ENCODE measurements at places on chromosomes 7 and 10.
A peak's percentile ranks its signal among the peaks of the same experiment; 100 is the strongest.

- no peak for DNase-seq
Measured at GRCh38 chr10:110510730-110511129, 13.0 kb downstream of the DUSP5 start.

- DNase-seq: no peak
Measured at GRCh38 chr10:2659660-2660209, 407.6 kb upstream of the PFKP start.

DNA sequence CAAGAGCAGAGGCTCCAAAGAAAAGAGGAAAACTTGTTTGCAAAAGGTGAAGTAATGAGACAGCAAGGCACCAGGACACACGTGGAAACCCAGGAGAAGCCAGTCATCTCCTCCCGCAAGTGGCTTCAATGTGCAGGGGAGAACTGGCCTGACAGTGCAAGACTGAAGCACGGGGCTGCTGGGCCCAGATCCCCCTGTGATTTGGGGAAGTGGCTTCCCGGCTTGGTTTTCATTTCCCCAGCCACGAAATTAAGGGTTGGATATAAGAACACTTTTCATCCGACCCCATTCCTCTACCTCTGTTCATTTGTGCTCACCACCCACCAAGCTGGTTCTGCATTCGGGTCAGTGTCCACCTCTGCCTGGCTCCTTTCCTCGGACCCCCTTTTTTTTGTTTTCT lies 306.4 kb downstream of the FGFR2 start:
- DNase-seq: no peak

DNA sequence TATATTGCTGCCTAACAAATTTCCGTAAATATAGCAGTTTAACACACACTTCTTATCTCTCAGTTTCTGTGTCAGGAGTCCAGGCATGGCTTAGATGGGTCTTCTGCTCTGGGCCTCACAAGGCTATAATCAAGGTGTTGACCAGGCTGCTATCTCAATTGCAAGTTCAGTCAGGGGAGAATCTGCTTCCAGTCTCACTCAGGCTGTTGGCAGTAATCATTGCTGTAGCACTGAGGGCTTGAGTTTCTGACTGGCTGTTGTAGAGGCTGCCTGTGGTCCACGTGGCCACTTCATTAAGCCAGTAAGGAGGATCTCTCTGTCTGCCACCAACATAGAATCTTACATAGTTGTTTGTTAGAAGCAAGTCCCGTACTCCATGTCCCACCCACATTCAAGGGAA lies 138.4 kb downstream of the ST7 start:
- no peak for DNase-seq

DNA sequence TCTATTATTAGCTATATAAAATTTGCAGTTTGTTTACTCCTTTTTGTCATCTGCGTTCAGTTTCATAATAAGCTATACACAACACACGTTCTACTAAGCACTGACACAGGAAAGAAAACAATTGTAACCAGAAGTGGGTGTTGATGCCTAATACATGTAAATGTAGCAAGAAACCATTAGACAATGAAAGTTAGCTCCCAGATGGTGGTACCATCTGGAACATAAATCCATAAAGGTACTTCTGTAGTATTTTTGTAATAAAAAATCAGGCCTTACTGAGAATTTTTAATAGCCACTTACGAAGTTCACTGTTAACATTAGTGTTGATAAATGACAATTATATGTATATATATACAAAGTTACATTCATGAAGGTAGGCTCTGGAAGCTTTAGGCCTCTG lies 194.7 kb downstream of the KCND2 start:
- no peak for DNase-seq

GRCh38 chr10:6037422-6037821 lies 24.7 kb downstream of the IL2RA start:
- no peak for DNase-seq

DNA sequence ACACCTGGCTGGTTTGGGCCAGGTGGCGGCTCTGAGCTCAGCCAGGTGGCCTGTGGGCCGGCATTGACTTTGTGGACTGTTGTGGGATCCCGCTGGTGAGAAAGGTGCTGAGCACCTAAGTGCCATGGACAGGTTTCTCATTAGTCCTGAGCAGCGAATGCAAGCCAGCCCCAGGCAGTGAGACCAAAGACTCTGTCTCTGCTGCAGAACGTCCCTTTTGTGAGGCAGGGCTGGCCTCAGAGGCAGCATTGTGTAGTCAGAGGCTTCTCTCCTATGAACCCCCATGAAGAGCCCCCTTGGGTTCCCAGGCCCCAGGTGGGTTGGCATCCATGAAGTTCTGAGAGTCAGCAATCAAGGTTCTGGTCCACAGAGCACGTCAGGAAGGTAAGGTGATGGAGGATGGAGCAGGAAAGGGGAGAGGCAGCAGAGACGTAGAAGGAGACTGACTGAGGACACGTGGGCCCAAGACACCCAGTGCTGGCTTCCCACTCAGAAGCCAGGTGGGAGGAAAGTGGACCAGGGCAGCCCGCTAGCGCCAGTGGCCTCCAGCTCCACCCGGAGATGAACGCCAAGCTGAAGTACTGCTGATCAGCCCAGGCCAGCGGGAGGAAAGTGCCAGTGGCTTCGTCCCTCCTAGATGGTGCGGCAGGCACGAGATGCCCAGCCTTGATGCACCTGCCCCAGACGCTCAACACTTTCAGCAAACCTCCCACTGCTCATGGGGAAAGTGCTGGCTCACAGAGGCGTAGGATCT lies 19.2 kb upstream of the PTPRN2 start:
- DNase-seq: no peak

DNA sequence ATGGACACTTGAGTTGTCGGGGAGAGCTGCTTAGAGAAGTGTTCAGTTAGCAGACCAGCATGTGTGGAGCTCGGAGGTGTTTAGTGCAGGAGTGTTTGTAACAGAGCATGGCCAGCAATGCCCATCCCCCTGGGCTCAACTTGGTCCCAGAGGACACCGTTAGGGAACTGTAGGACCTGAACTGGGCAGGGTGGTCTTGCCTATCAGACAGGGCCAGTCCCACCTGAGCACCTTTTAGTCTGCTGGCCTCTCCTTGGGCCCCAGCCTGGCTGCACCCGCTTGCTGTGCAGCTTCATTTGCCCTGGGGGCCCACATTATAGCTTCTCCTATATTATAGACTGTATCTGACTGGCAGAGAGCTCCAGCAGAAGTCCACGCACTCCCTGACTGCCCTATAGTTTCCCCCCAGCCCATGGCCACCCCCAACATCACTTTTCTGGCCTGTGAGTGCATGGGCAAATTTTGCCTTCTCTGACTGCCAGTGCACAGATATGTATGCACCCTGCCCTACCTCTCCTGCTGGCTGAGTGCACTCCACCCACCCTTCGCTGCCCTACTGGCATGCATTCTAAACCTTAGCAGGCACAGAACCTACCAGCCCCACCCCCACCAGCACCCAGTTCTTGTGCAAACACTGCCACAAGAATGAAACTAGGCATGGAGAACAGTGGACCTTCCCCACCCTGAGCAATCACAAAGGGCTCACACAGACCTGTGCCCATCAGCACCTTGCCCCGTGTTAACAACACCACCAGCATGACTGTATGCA lies 1030.6 kb upstream of the GHITM start:
- no peak for DNase-seq

DNA sequence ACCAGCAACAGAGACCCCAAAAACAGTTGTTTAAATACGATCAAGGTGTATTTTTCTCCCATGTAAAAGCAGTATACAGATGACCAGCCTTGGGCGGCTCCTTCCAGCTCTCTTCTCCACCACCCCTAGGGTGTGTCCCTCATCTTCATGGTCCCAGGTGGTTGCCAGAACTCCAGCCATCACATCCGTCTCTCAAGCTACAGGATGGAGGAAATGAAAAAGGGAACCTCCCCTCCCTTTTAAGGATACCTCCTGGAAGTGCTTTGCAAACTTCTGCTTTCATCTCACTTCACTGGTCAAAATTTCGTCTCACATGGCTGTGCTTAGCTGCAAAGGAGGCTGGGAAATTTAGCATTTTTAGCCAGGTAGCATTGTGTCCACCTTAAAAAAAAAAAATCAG lies 59.3 kb downstream of the C10orf105 start:
- DNase-seq: no peak

DNA sequence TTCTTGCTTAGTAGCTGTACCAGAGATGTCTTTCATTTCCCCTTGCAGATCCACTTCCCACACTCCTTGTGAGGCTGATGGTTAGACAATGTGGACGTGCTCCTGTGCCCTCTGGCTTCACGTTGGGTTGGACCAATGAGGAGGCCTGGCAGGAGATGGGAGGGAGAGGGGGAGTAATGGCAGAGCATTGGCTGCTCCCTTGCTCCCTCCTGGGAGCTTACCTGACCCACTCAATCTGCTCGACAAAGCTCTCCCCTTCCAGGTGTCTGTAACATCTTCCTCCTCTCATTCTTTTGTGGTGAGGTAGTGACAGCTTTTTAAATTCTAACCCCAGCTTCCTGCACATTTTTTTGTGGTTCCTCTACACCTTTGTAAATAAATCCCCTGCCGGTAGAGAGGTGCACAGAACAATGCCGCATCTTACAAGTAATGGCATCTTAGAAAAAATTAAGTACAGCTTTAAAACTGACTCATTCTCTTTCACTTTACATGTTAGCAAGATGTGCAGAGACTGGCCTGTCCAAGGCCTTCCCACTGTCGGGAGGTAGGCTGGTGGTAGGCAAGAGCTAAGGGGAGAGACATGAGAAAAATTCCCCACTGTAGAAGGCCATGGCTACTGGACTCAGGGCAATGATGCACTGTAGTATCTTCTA lies 134.3 kb downstream of the HTR7 start:
- no peak for DNase-seq

DNA sequence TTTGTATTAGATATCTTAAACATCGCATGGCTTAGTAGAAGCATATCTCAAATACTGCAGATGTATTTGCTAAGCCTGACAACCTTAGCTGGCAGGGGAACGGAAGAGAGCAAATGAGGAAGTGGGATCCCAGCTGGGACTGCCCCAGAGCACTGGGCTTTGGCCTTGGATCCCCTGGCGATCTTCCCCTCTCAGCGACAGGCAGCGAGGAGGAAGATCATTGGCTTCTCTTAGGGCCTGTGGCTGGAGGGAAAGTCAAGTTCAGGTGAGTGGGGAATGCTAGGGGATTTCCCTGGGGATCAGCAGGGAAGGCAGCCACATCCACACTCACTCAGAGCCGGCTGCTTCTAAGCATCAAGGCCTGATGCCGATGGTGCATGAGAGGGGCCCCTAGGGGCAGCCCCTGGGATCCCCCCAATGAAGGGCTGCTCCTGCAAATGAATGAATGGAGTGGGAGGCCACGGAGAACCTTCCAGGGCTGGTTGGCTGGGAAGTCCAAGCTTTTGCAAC lies 42.0 kb downstream of the LYZL2 start:
- peak; percentile 4 for DNase-seq

DNA sequence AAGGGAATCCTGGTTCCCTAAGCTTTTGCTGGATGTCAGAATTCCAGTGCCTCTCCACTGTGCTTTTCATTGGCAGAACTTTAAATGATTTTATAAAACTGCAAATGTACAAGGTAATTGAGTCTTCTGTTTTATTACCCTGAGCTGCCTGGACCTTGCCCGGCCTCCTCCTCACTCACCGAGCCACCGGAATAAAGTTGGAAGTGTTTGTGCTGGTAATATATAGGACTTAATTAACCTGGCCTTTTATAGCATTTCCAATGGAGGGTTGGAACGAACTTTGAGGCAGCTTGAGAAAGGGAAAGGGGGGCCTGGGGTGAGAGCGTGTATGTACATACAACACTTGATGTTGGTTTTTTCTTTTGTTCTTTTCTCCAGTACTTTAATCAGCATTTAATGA lies 43.4 kb downstream of the ZNF503 start:
- DNase-seq: no peak

GRCh38 chr10:62085404-62085803 lies 183.2 kb downstream of the RTKN2 start:
- DNase-seq: no peak

DNA sequence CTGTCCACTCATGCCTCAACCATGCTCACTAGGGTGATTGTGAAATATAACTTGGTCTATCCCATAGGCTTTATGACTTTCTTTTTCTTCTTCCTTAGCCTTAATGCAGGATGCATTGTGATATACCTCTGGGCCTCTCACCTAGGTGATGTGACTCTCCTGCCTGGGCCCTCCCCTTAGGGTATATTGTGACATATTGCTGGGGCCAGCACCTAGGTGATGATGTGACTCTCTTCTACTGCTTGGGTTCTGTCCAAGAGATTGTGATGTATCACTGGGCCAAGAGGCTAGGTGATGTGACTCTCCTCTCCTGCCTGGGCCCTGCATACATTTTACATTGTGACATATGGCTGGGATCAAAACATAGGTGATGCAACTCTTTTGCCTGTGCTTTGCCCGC lies 14.7 kb upstream of the ZNF107 start:
- DNase-seq: no peak

GRCh38 chr10:4351723-4352413 lies 474.1 kb upstream of the AKR1E2 start:
- DNase-seq: no peak

DNA sequence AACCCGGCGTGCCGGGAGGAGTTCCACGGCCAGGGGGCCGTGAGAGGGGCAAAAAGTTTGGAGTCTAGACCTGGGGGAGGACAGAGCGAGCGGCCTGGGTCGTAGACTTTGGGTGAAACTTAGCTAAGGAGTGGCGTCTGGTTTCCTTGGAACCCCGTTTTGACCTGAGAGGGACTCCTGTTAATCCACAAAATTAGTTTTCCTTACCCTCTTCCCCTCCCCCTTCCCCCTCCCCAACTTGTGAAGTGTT lies 574 bp downstream of the MARCHF5 start:
- no peak for DNase-seq

DNA sequence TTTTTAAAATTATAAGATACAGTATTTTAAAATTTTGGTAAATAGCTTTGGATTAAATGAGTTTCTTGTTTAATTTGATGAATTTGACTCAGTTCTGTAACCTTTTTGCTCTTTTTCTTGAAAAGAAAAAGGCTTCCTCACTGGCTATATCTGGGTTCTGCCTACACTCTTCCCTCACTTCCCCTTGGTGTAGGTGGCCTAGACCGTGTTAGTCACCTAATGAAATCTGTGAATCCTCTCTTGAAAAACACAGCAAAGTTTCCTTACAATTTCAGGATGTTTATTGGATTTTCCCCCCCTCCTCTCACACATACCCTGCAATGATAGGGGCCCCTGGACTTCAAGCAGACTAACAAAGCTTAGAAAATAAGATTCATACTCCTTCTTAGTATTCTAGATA lies 231.6 kb downstream of the ADK start:
- no peak for DNase-seq

GRCh38 chr10:44879531-44879899 lies 31.6 kb upstream of the TMEM72 start:
- no peak for DNase-seq

DNA sequence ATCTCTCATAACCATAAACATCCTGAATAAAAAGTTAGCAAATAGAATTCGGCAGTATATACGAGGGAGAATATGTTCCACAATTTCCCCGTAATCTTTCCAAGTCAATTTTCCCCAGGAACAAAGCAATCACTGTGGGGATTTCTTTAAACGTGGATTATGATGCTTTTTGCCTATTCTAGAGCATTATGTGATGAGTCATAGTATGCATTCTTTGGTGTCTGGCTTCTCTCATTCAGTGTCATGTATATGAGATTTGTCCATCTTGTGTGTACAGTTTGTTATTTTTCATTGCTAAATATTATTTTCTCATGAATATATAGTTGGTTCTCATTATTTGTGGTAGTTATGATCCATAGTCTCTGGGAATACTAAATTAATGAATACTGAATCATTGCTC lies 9.9 kb upstream of the OR9A4 start:
- no peak for DNase-seq
